Stimulated activated CD8-positive, alpha-beta memory T cell treated with anti-CD3 and anti-CD28 coated beads, Interleukin-7, amount 100 ng/mL, for 1 hour (primary cell): ENCODE measurements at places on chromosomes 3 and 15.

DNA sequence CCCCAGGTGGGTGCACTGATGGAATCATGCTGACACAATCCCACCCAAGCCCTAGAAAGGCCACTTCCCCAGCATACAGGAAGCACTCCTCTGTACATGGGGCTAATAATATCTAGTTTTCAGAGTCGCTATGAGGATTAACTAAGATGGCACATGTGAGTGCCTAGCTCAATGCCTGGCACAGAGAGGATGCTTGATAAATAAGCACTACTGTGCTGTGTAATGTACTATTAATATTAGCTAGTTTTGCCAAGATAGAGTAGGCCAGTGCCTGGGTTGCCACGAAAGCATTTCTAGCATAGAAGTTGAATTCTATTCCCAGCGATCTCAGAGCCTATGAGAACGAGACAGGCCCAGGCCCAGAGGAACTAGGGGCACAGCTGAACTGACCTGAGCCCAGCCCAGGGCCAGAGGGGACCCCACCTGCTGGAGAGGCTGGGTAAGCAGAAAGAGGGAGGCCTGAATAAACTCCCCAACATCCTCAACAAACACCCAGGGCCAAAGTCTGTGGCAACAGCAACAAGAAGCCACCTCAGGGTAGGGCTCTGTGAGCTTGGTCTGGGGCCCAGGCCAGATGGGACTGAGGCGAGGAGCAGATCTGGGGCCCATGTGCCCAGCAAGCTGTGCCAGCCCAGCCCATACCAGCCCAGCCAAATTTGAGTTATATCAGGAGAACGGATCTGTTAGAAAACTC lies 7.6 kb upstream of the SEMA7A start:
- no peak for DNase-seq

DNA sequence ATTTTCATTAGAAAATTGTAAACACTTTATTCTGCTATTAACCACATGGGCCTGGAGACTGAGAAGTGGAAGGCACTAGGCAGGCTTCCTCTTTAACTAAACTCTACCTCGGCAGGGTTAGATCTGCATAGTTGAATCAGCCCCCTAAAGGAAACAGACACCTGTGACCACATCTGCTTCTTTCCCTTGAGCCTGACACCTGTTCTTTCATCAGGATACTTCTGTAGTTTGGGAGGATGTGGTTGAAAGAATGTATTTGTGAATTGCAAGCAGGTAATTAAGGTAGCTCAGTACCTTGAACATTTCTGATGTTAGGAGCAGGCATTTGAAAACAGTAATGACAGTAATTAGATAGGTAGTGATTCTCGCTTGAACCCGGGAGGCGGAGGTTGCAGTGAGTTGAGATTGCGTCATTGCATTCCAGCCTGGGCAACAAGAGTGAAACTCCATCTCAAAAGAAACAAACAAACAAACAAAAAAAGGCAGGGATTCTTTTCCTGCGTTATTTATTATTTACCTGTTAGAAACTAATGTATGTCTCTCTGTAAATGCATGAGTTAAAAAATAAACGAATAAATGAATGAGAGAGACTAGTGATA lies 468.5 kb downstream of the NLGN1 start:
- DNase-seq, result no peak

- no peak for DNase-seq
These were observed 74.2 kb upstream of the IL12A start for GRCh38 chr3:159914426-159914825.

- DNase-seq, result no peak
These were observed 2.4 kb upstream of the PPARG start for GRCh38 chr3:12286504-12286903.

GRCh38 chr15:64622410-64623260 lies 152.8 kb downstream of the RBPMS2 start:
- peak; percentile 11 for DNase-seq

- no peak for DNase-seq
These were observed 3.5 kb upstream of the MNS1 start for GRCh38 chr15:56468401-56468800.

GRCh38 chr15:37059086-37059485 lies 41.3 kb downstream of the MEIS2 start:
- no peak for DNase-seq

DNA sequence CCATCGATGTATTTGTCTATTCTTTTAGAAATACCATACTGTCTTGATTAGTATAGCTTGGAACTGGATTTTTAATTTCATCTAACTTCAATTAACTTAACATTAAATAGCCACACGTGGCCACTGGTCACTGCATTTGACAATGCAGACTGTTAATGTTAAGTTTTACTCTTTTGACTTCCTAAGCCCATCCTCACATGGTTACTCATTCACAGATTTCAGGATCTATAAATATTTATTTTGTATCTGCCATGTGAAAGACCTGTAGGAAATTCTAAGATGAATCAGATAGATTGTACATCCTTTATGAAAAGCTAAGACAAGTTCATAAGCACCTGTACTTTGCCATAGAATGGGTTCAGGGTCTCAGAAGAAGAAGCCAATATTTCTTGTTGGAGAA lies 8.3 kb upstream of the RORA start:
- DNase-seq, result no peak

GRCh38 chr15:42800731-42801474 lies 64.0 kb upstream of the CDAN1 start:
- DNase-seq, result no peak

DNA sequence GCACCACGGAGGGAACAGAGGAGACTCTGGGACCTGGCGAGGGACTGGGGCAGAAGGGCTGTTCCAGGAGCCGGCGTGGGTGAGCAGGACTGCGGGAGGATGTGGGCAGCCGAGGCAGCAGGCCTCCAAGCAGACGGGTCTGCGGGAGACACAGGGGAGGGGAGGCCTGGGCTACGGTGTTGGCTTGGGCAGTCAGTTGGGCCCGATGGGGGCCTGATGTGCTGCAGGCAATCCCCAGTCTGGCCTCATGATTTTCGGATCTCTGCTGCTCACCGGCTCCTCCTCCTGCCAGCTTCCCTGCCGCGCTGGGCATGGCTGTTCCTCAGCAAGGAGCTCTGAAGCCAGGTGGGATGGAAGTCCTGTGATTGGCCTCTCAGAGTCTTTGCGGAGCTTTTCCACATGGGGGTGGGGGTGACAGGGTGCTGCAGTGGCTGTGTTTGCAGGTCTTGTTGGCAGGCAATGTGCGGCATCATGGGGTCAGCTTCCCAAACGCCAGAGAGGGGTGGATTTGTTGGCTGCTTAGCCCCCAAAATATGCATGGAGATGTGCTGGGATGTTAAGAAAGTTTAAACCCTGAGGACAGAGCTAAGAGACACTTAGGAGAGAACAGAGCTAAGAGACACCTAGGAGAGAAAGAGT lies 19.3 kb downstream of the MINAR1 start:
- DNase-seq, result no peak

GRCh38 chr3:152729906-152730305 lies 105.0 kb upstream of the P2RY1 start:
- no peak for DNase-seq

- no peak for DNase-seq
These were observed 223.7 kb upstream of the BHLHE40 start for GRCh38 chr3:4755566-4755965.

DNA sequence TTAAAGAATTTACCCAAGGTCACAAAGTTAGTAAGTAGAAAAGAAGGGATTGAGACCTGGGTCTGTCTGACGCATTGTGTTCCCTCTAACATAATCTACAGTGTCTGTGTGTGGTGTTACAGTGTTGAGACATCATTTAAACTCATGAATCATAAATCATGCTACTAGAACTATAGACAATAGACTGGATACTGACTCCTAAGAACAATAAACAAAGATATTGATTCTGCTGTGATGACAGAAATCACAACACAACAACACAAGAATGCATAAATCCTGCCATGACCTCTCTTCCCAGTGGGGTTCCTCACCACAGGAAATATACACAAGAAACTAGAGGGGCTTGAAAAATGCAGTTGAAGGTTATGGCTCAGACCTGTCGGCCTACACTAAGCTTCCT lies 44.3 kb downstream of the TRIM69 start:
- DNase-seq, result no peak

DNA sequence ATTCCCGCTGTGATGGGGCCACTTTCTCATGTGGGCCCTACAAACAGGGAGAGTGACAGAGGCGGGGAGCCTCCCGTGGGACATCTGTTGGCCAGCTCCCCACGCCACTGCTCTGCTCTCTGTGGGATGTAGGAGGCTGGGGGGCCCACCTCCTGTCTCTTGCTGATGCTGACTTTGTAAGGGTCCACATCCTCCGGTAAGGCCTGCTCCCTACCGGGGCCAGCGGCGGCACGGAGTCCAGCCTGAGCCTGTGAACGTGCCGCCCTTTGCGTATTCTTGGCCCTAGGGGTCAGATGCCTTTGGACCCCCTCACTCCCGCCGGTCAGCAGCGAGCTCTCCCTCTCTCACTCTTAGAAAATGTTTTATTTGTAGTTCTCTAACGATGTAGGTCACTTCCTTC lies 153.2 kb downstream of the LRRC28 start:
- no peak for DNase-seq

GRCh38 chr3:65030847-65031463 lies 343.2 kb upstream of the ADAMTS9 start:
- DNase-seq, result no peak

DNA sequence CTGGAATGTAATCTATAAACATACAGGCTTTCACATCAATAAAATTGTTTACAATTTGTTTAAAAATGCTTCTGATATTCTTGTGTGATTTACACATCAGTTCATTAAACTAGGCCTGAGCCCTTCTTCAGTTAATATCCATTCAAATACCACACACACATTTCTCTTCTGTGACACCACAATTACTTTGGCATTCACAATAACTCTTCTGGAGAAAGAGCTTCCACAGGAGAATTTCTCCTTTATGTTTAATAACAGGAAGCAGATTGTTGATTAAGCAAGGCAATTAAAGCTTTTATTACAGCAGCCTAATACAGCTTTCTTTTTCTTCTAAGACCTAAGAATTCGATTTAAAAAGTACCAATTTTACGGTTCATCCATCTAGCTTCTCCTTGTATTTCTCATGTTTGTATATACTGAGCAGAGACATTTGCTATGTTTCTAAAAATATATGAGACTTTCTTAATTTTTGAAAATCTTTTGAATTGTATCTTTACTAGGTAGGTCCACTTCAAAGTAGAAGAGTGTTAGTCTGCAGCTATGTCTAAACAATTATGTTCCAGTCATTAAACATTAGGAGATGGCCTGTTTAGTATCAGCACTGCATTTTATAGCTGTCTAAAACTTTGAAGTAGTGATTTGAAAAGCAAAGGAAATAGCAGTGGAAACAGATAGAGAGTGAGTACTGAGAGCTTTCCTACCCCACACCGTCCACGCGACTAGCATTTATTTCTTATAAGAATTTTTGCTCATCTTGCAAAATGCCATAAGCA lies 511.1 kb upstream of the UBE2E2 start:
- no peak for DNase-seq

DNA sequence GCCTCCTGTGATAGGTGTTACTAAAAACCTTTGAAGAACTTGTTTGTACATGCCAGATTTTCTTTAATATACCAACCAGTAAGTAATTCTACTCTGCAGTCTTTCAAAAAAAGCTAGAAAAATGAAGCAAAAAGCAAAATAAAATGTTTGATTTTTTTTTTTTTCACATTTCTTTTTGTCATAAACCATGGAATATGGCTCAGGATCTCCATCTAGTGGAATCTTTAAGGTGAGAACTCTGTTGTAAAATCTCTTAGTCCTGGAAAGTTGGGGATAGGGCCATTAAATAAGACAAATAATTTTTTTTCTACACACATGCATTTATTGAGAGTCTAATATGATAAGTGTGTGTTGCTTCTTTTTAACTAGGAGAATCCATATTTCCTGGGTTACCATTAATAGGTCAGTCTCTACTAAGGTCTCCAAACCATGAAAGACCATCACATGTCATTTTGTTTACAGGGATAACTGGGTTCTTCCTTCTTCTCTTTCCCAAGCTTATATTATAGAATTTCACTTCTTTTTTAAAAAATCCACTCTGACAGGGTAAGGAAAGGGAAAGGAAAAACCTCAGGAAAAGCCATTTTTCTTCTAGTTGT lies 84.6 kb downstream of the SLC9A9 start:
- no peak for DNase-seq

DNA sequence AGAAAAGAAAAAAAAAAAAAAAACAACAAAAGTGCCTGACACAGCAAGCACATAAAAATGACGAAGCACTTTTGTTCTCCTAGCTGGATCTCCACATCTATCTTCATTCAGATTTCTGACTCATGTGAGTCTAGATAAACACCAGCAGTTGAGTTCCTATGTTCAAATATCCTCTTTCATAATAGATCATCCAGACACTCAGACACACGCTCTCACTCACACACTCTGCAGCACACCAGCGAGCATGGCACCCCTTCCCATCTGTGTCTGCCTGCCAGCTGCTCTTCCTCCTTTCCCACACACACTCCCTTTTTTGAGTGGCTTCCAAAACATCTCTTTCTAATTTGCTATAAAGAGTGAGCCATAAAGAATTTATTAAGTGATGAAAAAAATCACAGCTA lies 19.8 kb upstream of the CELF6 start:
- DNase-seq, result no peak

DNA sequence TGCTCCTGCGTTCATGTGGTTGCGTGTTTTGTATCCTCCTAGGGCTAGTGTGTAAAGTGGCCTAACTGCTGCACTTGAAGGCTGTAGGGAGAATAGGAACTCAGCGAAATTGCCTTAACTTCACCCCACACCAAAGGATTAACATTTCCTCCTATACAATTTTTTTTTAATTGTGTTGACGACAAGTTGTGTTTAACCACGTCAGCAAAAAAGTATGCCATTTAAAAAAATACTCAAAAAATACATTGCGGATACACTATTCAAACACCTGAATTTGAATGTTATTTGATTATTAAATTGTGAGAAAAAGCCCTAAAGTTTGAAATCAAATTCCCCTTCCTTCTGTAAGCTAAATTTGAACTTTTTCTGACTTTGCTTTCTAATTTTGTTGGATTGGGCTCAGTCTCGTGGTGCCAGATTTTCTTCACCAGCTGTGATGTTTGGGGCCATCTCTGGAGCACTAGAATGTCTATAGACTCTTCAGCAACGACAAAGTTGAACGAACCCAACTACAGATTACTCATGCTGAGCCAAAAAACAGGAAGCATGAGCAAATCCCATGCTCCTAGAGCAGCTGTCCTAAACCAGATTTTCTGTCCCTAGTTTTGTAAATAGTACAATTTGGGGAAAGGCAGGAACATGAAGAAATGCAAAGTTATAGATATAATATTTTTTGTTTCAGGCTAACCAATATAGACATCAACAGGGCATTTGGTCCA lies 8.1 kb upstream of the SLC9A9 start:
- DNase-seq, result no peak

DNA sequence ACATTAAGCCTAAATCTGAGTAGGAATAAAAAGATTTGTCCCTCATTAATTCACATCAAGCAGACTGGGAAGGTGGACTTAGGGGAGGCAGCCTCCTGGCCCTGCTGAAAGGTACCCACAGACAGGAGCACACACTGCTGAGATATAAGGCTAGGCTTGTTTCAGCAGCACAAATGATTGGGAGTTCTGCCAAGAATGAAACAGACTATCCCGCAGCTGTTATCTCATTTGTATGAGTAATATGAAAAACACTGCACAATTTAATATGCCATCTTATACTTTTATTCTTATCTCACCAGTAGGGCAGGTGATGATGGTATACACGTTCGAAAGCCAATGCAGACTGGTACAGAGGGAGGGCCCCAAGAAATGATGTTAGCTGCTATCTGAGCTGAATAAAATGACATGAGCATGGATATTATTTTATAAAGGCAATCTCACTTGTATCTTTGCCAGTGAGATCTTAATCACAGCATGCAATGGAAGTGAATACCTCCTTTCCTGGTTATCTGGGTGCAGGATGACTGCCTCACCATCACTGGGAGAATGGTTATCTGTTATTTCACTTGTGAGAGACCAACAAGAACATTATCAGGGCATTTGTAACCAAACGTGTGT lies 258.7 kb upstream of the PPP2R3A start:
- no peak for DNase-seq

- DNase-seq, result no peak
These were observed 73.1 kb downstream of the XXYLT1 start for GRCh38 chr3:195197765-195198425.
